Thoracic aorta endothelial cell (primary cell): ENCODE measurements at places on chromosomes 3 and 15. TPM values are rescaled to one million over a fixed set of nuclear protein-coding genes. Genes with fewer than 3 reads are reported as not detected.

HIGD2B gene
- not detected in 2 replicates for total RNA-seq

TMEM207 gene
- total RNA-seq = not detected in 2 replicates

P4HTM gene
- total RNA-seq = 14.3 and 16.8 TPM in 2 replicates

CD200 gene
- total RNA-seq = 2.9 and 4.9 TPM in 2 replicates

CFAP100 gene
- not detected in 2 replicates for total RNA-seq

CLDN16 gene
- not detected in 2 replicates for total RNA-seq

RNF111 gene
- 33.2 and 34.4 TPM in 2 replicates for total RNA-seq

FBXO40 gene
- not detected in 2 replicates for total RNA-seq

PSMD2 gene
- total RNA-seq = 535 and 555 TPM in 2 replicates

GOLGA8G gene
- total RNA-seq = not detected in 2 replicates

ANKRD34C gene
- not detected in 2 replicates for total RNA-seq

IL20RB gene
- total RNA-seq = 0.40 and 2.7 TPM in 2 replicates

C15orf62 gene
- total RNA-seq = 0.40 and 1.0 TPM in 2 replicates

ZNF621 gene
- 21.5 and 22.5 TPM in 2 replicates for total RNA-seq

DUOXA2 gene
- not detected in 2 replicates for total RNA-seq

UPK1B gene
- total RNA-seq = not detected in 2 replicates

PLCH1 gene
- total RNA-seq = 0.14 and 0.27 TPM in 2 replicates

MOBP gene
- 0.07 and 0.13 TPM in 2 replicates for total RNA-seq

MYD88 gene
- total RNA-seq = 12.8 and 13.1 TPM in 2 replicates

RLBP1 gene
- total RNA-seq = not detected in 2 replicates

TP63 gene
- total RNA-seq = not detected in 2 replicates

GOLGA8S gene
- total RNA-seq = under 0.01 and 0.07 TPM in 2 replicates

SH2D7 gene
- total RNA-seq = under 0.01 TPM in 1 of 2 replicates, not detected in the other

SCG3 gene
- total RNA-seq = not detected in 2 replicates

DPPA4 gene
- not detected in 2 replicates for total RNA-seq

RYR3 gene
- under 0.01 and 0.66 TPM in 2 replicates for total RNA-seq

HDC gene
- total RNA-seq = not detected in 2 replicates

LINGO1 gene
- total RNA-seq = 0.14 TPM in 1 of 2 replicates, not detected in the other

HGD gene
- total RNA-seq = 0.13 and 0.14 TPM in 2 replicates

CACNA2D3 gene
- under 0.01 TPM in 1 of 2 replicates, not detected in the other for total RNA-seq

ST6GAL1 gene
- 79.0 and 107 TPM in 2 replicates for total RNA-seq

CAND2 gene
- 1.6 and 4.5 TPM in 2 replicates for total RNA-seq
